ENCODE measurements at places on chromosomes 2 and 18. TPM values are rescaled to one million over a fixed set of nuclear protein-coding genes. Genes with fewer than 3 reads are reported as not detected.

Gene DYNAP
- not detected for total RNA-seq

Gene SAG
- total RNA-seq = 0.32 TPM

DNA sequence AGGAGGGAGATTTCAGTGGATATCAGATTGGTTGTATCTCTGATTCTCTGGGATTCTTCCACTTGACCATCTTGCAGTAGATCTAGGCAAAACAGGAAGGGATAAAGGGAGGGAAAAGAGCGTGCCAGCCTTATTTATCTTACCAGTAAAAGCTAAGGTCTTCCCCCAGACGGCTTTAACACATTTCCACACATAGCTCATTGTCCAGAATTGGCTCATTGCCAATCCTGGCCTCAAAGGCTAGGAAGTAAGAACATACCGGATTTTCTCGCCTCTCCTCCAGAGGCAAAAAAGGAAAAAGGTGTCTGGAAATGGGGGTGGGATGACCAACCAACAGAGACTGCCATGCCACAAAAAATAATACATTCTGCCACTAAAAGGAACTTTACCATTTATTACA lies 411.6 kb upstream of the NRP2 start:
- no peaks in the 10 kb centered on the region for H3K36me3 ChIP-seq
- H3K27ac ChIP-seq = no peak overlapping the region
- no peaks in the 10 kb centered on the region for H3K4me1 ChIP-seq
- no peak overlapping the region for H3K4me3 ChIP-seq
- peaks cover 12% of the 10 kb centered on the region for H3K27me3 ChIP-seq

- H3K27me3 ChIP-seq = no peaks in the 10 kb centered on the region
- DNase-seq = no peak
- peaks cover 45% of the 10 kb centered on the region for H3K36me3 ChIP-seq
- H3K27ac ChIP-seq = peak overlapping the region; percentile 76
- peaks cover 60% of the 10 kb centered on the region for H3K4me1 ChIP-seq
Measured at GRCh38 chr18:54165450-54165849, 59.0 kb downstream of the MBD2 start.

GRCh38 chr2:49045083-49045482 lies 109.2 kb downstream of the FSHR start:
- H3K4me3 ChIP-seq = no peak overlapping the region
- no peak for DNase-seq
- no peak overlapping the region for H3K27ac ChIP-seq
- no peaks in the 10 kb centered on the region for H3K4me1 ChIP-seq
- H3K36me3 ChIP-seq = no peaks in the 10 kb centered on the region

DNA sequence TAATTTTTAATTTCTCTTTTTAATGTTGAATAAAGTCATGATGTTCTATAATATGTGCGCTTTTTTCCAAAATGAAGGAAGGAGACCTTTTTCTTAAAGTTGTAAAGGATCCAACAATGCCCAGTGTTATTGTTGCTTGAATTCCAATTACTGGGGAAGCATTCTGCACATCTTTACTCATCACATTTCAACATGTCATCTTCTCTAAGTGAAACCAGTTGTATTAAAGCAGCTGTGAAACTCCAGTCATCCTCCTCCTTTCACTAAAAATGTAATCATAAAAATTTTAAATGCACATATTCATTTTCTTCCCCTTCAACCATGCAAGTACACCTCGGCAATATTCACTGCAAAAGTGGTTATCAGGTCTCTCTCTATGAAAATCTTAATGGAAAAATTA lies 722.7 kb downstream of the TSN start:
- no peak overlapping the region for H3K4me3 ChIP-seq
- no peaks in the 10 kb centered on the region for H3K4me1 ChIP-seq
- no peak overlapping the region for H3K27ac ChIP-seq
- no peaks in the 10 kb centered on the region for H3K36me3 ChIP-seq
- no peaks in the 10 kb centered on the region for H3K27me3 ChIP-seq

All from activated T-helper 1 cell treated with anti-CD3 and anti-CD28 coated beads, Interleukin-12 subunit alpha, Interleukin-12 subunit beta, Interleukin-2, Interleukin-4 antibody, amounts not matched to agents 30 ng/mL and 10 ng/mL and 1 ng/mL, durations not matched to agents 14 hours and 24 hours and 36 hours (primary cell).